HL-60 (cell line): ENCODE measurements at places on chromosomes 5 and 9.
A peak's percentile ranks its signal among the peaks of the same experiment; 100 is the strongest.

- no peak for DNase-seq
Observed at GRCh38 chr5:122863240-122863639, 17.8 kb downstream of the SNX24 start.

- no peak for DNase-seq
Observed at GRCh38 chr9:123614306-123615263, 258.6 kb downstream of the CRB2 start.

- DNase-seq = no peak
Observed at GRCh38 chr9:32820322-32820721, 37.0 kb downstream of the TMEM215 start.

DNA sequence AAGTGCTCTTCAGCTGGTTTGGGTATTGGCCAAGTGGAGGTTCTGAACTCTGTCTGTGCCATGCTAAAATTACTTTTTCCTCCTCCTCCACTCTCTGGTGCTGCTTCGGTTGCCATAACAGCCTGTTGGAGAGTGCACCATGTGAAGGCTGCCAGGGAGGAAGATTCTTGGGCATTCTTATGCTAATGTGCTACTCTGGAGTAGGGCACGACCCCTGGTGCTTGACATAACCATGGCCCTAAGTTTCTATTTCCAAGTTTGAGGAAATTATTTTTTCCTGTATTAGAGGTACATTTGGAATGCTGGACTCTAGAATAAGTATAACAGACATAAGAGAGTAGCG, 111.6 kb downstream of the ARHGAP26 start:
- DNase-seq = no peak

DNA sequence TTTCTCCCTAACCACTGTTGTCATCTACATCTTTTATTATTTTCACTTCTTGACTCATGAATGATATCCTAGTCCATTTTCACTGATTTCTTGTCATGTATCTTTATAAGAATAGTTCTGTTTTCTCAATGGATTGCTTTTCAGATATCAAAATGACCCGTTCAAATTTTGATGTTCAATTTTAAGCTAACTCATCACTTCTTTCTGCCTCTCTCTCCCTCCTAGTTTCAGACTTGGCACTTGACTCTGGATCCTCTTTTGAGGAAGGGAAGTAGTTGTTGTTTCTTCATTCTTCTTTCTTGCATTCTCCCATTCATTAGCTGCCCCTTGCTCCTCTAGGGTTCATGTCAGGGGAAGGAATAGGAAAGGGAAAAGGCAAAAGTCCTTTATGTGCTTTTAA, 23.7 kb downstream of the CSNK1G3 start:
- DNase-seq = no peak

GRCh38 chr9:76886318-76886717, 19.6 kb downstream of the PRUNE2 start:
- no peak for DNase-seq

DNA sequence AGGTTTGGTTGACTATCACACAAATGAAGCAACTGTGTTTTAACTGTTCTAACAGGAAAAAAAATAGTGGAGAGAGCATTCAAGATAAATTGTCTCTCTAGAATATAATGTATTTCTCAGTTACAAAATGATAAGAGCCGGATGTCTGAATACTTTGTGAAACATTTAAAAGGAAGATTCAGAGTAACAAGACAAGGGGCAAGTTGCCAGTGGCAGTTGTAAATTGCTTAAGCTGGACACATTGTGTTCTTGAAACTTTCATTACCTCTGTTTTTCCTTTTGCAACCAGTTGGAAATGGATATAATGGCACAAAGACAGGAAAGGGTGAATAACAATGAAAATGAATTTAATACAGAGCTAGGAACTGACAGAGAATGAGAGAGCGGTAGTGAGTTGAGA, 15.2 kb upstream of the TBCA start:
- DNase-seq = no peak

DNA sequence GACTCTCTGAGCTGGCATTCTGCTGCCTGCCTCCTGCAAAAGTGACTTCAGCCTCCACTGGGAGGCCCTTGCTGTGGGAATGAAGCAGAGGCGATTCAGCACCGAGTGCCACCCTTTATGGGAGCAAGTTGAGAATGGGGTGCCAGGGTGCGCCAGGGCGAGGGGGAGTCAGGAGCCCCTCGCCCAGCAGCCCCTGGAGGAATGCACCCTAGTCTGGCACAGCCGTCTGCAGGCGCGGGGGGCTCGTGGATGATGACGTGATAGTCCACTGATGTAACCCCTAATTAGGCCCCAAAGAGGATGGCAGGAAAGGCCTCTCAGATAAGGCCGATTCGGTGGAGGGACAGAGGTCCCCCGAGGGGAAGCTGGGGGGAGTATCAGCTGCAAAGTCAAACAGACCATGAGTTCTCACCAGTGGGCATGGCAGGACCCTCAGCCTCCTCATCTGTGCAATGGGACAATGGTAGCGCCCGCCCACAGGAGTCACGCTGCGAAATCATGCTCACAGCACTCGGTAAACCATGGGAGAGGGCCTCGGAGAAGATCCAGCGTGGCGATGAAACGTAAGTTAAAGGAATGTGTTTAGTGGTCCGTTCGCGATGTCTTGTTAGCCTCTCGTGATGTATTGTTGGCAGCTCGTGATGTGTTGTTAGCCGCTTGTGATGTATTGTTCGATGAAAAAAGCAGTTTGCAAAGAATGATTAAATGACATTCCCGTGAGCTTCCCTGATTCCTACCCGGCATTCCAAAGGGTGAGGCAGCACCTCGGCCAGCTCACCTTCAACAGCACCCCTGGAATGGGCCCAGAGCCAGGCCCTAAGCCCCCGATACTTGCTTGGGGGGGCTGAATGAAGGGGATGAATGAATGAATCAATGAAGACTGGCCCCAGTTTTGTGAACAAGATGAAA, 49.7 kb upstream of the NOTCH1 start:
- no peak for DNase-seq

DNA sequence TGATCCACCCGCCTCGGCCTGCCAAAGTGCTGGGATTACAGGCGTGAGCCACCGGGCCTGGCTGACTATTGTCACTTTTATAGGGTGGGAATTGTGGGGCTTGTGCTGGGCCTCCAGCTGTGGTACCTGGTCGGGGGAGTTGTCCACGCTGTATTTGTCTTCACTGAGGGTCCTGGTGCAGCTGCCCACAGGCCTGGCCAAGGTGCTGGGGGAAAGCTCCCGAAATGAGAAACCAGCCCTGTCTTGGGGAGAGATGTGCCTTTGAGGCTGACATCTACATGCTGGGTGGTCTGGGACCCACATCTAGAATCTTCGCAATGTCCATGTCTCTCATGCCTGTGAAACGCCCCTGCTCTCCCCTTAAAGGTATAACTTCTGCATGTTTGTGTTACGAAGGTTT, 2.6 kb downstream of the EXOC3 start:
- no peak for DNase-seq

DNA sequence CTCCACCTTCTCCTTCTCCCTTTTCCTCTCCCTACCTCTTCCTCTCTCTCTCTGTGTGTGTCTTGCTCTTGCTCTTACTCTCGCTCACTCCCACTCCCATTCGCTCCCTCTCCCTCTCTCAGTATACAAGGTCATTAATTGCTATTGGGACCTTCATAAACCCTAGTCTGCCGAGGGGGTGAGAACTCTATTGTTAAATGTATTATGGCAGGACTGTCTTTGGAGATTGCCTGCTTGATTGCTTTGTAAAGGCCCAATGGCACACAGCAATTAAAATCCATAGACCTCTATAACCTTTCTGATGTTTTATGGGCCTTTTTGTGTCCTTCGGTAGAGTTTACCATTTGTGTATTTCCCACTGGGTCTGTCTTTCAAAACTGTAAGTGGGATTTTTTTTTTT, 465.9 kb downstream of the ANXA1 start:
- no peak for DNase-seq

GRCh38 chr5:84088996-84089395, 295.7 kb downstream of the EDIL3 start:
- DNase-seq = peak; percentile 9

- DNase-seq = no peak
Observed at GRCh38 chr5:135422419-135422818, 23.4 kb upstream of the MACROH2A1 start.

DNA sequence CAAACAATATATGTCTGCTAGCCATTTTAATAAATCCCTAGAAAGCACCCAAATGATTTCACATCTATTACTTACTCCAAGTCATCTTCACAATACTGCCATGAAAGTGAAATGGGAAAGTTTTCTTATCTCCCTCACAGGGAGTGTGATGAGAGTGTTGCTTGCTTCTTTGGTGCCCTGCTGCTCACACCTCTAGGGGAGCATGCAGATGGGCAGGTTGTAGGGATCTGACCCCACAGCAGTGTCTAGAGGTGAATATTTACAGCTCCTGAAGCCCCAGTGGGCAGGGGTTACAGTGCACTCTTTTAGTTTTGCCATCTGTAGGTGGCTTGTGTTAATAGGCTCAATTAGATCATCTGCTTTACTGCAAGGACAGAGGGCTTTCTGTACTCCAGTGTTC, 173.2 kb downstream of the GABRG2 start:
- DNase-seq = no peak

DNA sequence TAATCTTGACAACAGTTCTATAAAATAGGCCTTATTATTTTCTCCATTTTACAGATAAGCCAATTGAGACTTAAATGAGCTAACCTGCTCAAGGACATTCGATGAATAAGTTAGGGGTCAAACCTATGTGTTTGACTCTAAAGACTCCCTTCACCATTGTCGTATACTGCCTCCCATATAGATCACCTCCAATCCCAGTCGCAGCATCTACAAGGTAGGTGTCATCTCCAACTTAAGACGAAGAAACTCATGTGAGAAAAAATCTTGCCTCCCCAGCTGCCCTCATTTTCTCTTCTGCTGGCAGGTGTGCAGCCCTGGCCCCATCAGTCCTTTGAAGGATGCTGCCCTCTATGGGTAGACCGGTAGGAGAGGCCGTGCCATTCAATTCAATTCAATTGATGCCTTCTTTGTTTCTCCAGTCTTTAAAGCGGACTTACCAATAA, 75.2 kb upstream of the SMARCA2 start:
- DNase-seq = no peak

GRCh38 chr5:107011605-107012004, 659.1 kb downstream of the EFNA5 start:
- no peak for DNase-seq

DNA sequence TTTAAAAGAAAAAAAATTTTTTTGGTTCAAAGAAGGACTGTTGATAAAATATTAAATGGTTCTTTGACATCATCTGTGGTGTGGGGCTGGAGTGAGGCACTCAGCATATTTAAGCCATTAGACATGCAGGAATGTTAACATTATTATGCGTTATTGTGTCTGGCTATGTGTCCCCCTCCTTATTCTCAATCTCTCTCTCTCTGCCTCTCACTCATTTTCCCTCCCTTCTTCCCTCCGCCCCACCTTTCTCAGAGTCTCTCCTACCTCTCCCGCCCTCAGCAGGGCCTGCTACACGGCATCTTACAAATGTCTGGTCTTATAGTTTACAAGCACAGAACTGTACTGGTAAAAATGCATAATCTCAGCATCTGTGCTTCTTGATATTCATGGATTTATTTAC, 287.8 kb upstream of the TMEM161B start:
- no peak for DNase-seq

DNA sequence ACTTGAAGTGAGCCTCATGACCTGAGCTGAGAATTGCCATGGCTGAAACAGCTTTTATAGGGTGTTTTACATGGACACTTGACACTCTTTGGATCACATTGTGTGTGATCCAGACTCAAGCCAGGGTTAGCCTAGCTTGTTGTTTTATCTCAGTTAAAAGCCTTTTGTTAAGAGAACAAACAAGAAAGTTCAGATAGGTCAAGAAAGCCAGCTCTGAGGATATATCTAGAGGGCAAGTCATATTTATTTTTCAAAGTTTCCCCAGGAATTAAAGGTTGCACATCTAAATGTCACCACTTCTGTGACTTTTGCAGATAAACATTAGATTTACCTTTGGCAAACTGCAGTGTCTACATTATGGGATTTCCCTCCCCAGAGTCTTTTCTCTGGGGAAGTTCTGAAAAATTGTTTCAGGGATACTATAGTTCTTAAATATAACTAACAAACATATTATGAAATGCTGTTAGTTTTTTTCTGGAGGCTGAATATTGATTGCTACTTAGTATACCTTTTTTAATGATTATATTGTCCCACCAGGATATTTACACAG, 134.5 kb downstream of the C9orf152 start:
- DNase-seq = no peak

GRCh38 chr9:113520109-113520642, 56.6 kb downstream of the RGS3 start:
- DNase-seq = no peak

GRCh38 chr5:67659288-67659687, 462.7 kb upstream of the CD180 start:
- no peak for DNase-seq

DNA sequence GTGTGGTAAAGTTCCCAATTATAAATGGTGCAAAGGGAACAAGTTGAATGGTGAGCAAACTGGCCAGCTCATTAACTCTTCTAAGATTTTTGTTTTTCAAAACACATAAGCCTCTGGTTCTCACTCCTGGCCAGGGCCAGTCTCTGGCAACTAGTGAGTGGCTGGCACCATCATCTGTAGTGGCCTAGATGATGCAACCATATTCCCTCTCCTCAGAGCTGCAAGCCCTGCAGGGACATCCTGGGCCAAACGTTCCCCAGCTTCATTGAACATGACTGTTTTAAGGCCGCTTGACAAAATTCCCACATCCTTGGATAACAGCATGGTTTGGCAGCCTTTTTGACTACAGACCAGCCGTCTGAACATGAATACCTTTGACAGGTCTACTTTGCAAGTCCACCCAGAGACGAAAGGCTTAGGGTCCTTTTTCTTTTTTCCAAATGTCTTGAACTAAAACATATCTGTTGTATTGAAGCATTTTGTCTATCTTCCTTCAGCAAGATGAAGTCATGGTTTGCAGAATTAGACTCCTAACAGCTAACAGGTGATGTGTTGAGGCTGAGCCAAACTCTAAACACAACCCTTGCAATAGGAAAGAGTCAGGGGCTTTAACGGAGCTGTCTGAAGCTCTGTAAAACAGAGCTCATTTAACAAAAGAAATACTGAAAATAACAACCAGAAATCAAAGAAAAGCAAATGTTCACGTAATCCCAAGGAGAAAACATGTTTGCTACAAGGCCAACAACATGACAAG, 23.8 kb downstream of the MACROH2A1 start:
- DNase-seq = no peak

GRCh38 chr5:176725521-176726280, 78.4 kb downstream of the TSPAN17 start:
- DNase-seq = no peak

DNA sequence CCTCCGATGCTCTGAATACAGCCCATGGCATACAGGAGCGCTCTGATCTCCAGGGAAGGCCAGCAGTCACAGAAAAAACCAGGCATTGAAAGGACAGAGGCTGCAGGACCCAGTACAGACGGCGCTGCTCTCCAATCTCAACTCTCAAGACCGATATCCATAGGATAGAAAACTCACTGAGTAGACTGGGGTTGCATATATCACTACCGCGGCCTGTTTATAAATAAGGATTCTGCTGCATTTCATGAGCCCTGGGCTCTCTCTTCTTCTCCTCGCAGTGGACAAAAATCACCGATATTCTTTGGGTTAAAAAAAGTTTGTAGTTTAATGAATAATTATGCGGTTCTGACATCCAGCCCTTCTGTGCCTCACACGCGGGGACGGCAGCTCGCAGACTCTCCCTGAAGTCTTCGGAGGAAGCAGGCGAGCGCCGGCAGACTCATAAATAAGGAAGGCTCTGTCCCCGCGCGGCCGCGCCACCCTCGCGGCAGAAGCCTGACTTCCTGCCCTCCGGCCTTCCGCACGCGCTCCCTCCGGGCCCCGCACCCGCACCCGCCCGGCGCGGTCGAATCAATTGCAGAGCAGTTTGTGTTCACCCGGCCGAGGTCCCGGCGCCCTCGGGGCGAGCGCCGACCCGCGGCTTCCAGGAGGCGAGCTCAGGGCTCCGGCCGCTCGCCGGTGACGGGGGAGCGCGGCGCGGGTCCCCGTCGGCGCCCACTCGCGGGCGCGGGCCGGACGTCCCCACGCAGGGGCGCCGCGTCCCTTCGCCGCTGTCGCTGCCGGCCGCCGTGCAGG, at the start of gene FAM78A:
Gene FAM78A (minus strand): TSS at position 417 of the 795 bp plus-strand sequence. CDS start 331 bp downstream, at position 86.
- DNase-seq = peak; percentile 51
